ENCODE measurements at places on chromosomes 7 and 10.

GRCh38 chr7:114081606-114082425 is 163.0 kb upstream of the PPP1R3A start:
- DNase-seq, result no peak

- no peak for DNase-seq
Observed at GRCh38 chr7:12685550-12685949, 1.9 kb upstream of the ARL4A start.

DNA sequence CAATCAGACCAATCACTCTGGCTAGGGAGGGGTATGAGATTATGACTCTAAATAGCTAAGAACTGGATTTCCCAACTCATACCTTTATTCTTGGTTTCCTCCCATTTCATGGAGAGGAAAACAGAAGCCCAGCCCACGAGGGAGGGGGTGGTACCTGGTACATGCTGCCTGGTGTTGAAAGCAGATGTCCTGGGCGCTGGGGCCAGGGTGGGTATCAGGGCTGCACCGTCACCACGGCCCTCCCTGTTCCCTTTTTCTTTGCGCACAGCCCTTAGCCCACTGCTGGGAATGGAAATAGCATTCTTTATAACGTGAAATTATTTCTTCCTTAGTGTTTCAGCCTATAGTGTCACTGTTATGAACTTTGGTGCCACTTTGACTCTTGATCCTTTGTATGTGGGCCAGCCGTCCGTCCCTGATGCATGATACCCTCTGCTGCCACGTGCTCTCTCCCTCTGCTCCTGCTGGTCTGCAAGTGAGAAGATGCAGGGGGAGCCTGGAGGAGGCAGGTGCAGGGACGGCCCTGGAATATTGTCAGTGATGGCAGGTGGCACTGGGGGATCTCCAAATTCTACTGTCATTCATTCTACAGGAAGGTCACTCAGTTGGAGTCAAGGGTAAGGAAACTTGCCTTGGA is 158.5 kb downstream of the CDH23 start:
- DNase-seq, result no peak

DNA sequence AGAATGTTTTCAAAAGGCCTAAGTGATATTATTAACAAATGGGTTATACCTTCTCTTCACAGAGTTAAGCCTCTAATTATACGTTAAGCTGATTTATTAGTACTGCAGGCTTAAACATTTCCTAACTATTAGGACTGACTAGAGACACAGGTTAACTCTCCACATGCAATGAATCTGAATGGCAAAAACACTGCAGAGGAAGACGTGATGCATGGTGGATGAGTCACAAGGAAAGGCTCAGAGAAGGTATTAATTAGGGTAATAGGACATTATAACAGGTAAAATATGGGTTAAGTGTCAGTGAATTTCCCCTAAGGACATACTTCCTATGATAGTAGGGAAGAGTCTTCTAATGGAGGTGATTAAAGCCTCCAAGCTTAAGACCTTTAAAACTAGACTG is 24.7 kb upstream of the SEM1 start:
- no peak for DNase-seq

- DNase-seq, result no peak
Observed at GRCh38 chr10:6140141-6140841, 51.5 kb downstream of the RBM17 start.

DNA sequence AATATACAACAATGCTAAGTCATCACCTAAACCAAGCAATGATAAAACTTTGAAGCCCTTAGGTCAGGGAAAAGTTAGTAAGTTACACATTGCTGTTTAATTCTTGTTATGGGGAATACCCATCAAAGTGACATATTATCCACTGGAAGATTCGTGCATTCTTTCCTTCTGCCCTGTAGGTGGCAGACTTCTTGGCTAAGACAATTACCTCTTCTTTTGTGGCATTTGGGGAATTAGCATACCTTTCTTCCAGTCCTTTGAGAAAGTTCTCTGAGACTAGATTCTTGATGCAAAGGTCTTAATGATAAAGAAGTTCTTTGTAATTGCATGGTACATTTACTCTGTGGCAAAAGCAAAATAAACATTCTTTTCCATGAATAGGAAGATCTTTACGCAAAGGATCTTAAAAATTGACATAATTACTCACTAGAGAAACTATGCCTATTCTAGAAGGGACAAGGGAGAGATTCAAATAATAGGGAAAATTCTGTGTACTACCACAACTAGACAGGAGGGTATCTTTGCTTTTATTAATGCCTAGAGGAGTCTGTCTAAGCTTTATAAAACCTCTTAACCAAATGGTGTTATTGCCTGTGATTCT is 395.9 kb downstream of the GRM8 start:
- no peak for DNase-seq

- DNase-seq, result no peak
Observed at GRCh38 chr10:71323407-71323806, 4.3 kb downstream of the SLC29A3 start.

DNA sequence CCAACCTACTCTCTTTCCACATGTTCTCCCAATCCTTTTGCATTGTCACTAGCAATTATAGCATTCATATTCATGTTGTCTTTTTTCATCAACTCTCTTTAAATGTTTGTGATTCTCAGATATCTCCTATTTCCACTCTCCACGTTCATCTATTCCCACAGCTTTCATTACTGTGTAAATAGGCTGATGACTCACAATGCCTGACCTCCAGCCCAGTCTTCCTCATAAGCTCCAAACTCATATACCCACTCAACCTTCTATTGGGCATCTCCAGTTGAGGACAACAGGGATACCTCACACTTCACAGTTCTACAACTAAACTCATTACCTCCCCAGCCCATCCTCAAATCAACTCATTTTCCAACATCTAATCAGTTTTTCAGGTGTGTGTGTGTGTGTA is 194.1 kb downstream of the DGKI start:
- no peak for DNase-seq

- DNase-seq, result no peak
Observed at GRCh38 chr10:63260860-63261251, 127.7 kb downstream of the NRBF2 start.

- no peak for DNase-seq
Observed at GRCh38 chr7:115962340-115962739, 68.2 kb downstream of the TFEC start.

- no peak for DNase-seq
Observed at GRCh38 chr7:31720366-31720765, 33.4 kb downstream of the PPP1R17 start.

Data from activated CD8-positive, alpha-beta memory T cell treated with anti-CD3 and anti-CD28 coated beads for 48 hours (primary cell).